ENCODE measurements at places on chromosomes 1 and 21. TPM values are rescaled to one million over a fixed set of nuclear protein-coding genes. Genes with fewer than 3 reads are reported as not detected.

GRCh38 chr21:45498646-45499000, 43.6 kb downstream of the SLC19A1 start:
- H3K4me1 ChIP-seq = no peaks in the 10 kb centered on the region
- no peaks in the 10 kb centered on the region for H3K36me3 ChIP-seq
- no peak for DNase-seq
- H3K4me3 ChIP-seq = no peak overlapping the region
- H3K27me3 ChIP-seq = no peaks in the 10 kb centered on the region

- peaks cover 21% of the 10 kb centered on the region for H3K4me1 ChIP-seq
- H3K27ac ChIP-seq = peak overlapping the region; percentile 99
- no peaks in the 10 kb centered on the region for H3K36me3 ChIP-seq
- H3K27me3 ChIP-seq = no peaks in the 10 kb centered on the region
Measured at GRCh38 chr1:211259638-211260126, 516 bp downstream of the RCOR3 start.

GRCh38 chr1:156887734-156888133, 5.8 kb upstream of the PEAR1 start:
- H3K36me3 ChIP-seq = no peaks in the 10 kb centered on the region
- no peak for DNase-seq
- H3K27ac ChIP-seq = no peak overlapping the region
- H3K4me3 ChIP-seq = no peak overlapping the region
- H3K4me1 ChIP-seq = no peaks in the 10 kb centered on the region
- H3K27me3 ChIP-seq = peaks cover 36% of the 10 kb centered on the region

DNA sequence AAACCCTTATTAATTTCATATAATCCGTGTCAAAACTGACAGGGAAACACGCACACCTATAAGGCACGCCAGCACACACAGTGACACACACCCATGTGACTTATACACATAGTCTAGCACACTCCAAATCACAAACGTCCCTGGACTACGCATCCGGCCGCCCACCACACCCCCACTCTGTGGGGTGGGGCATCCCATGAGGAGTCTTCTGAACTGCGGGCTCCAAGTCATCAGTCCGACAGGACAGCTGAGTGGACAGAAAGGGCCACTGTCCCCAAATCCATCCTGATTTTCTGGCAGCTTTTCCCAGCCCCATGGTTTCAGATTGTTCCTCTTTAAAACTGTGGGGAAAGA, 829 bp downstream of the PEA15 start:
- H3K4me1 ChIP-seq = peaks cover 21% of the 10 kb centered on the region
- H3K4me3 ChIP-seq = peak overlapping the region; percentile 97
- H3K27ac ChIP-seq = peak overlapping the region; percentile 94

DNA sequence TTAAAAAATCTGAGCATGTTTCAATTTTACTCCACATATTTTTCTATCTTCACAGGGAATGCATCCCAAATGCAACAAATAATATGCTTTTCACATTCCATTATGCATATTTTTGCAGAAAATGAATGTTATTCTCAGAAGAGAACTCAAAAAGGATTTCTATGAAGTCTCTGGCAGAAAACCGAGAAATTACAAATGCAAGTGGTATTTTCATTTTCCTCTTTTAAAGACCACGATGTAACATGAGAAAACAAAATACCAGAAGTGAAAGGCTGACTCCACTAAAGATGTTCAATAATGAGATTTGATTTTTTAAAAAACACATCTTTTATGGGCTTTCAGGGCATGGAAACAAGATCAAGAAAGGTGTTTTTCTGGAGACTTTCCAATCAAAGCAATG, 5.0 kb upstream of the PDC start:
- H3K36me3 ChIP-seq = no peaks in the 10 kb centered on the region
- no peak overlapping the region for H3K27ac ChIP-seq
- H3K4me1 ChIP-seq = no peaks in the 10 kb centered on the region

DNA sequence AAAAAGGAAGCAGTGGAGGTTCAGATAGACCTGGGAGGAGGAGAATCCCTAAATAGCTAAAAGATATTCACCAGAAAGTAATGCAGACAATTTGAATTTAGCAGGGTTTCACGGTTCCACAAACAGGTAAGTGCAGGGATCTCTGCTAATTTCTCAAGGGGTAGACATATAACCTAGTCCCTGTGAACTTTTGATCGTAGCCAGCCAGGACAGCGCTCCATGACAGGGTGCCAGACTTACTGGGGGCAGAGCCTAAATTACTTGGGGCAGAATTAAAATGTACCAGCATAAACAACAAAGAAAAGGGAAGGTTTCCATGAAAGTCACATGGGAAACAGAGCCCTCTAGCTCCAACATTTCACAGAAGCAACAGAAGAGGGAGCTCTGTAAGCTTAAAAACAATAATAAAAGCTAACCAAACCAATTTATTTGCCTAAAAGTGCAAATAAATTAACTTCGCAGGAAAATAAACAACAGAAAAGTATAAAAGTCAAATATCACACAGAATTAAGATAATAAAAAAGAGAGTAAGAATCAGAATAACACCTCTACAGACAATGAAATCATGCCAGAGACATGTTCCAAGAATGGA, 198.3 kb downstream of the DUSP10 start:
- peak; percentile 29 for DNase-seq
- no peak overlapping the region for H3K27ac ChIP-seq
- no peaks in the 10 kb centered on the region for H3K4me1 ChIP-seq
- no peaks in the 10 kb centered on the region for H3K36me3 ChIP-seq
- H3K27me3 ChIP-seq = no peaks in the 10 kb centered on the region
- H3K4me3 ChIP-seq = no peak overlapping the region

GRCh38 chr1:93362237-93362636, 16.5 kb downstream of the DR1 start:
- no peaks in the 10 kb centered on the region for H3K27me3 ChIP-seq
- H3K36me3 ChIP-seq = no peaks in the 10 kb centered on the region
- no peak overlapping the region for H3K4me3 ChIP-seq
- no peak overlapping the region for H3K27ac ChIP-seq

DNA sequence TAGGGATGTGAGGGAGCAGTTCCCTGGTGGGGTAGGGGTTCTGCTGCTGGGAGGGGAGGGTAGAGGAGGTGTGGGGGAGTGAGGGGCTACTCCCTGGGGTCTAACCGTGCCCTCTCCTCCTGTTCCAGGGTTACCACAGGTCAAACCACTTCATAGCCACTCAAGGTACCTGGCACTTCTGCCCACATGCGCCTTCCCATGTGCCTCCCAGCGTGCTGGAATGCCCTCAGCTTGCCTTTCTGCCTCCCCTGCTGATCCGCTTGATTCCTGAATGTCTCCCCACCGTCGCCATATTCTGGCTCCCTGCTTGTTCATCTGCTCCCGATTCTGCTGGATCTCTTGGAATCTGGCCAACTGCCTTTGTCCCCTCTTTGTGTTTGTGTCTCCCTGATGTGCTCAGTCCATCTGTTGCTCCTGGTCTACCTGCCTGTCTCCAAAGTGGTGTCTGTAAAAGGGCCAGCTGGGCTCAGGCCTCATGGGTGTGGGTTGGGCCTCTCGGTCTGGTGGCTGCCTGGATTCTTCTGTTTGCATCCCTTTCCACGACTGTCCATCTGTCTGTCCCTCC, 74.4 kb downstream of the PTPRU start:
- DNase-seq = no peak
- no peak overlapping the region for H3K27ac ChIP-seq
- no peaks in the 10 kb centered on the region for H3K36me3 ChIP-seq
- no peak overlapping the region for H3K4me3 ChIP-seq

DNA sequence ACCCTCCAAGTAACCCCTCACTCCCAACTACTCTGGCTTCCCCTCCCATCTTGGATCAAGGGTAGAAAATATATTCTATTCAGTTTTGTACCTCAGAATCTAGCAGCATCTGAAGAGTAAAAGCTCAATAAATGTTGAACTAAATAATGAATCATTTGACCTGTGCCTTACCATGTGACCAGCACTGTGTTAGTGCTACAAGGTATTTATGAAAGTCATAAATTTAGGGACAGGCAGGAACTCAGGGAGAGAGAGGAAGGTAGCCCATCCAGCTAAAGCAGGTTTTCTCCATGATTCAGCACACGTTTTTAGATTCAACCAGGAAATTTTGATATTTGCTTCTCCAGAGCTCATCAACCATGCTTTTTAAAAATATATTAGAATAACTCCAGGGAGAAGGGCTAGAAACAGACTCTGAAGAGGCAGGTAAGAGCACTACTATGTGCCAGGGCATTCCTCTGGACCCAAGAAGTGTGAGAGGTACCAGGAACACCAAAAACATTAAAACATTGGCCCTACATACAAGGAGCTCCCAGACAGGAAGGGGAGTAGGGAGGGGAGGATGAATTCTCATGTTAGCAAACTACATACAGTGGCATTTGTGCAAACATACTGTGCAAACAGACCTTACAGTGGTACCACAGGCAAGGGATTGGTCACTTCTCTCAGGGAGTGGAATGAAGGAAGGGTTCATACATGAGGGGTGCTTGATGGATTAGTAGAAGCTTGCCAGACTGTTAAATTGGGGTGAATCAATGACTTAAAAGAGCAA, 64.3 kb downstream of the FYB2 start:
- H3K4me3 ChIP-seq = no peak overlapping the region
- H3K4me1 ChIP-seq = no peaks in the 10 kb centered on the region
- peak overlapping the region; percentile 84 for H3K27ac ChIP-seq
- DNase-seq = peak; percentile 29
- no peaks in the 10 kb centered on the region for H3K27me3 ChIP-seq

GRCh38 chr21:34992736-34993398, 56.2 kb downstream of the RUNX1 start:
- no peak overlapping the region for H3K27ac ChIP-seq
- no peak for DNase-seq
- H3K4me3 ChIP-seq = no peak overlapping the region
- no peaks in the 10 kb centered on the region for H3K27me3 ChIP-seq
- H3K4me1 ChIP-seq = no peaks in the 10 kb centered on the region

DNA sequence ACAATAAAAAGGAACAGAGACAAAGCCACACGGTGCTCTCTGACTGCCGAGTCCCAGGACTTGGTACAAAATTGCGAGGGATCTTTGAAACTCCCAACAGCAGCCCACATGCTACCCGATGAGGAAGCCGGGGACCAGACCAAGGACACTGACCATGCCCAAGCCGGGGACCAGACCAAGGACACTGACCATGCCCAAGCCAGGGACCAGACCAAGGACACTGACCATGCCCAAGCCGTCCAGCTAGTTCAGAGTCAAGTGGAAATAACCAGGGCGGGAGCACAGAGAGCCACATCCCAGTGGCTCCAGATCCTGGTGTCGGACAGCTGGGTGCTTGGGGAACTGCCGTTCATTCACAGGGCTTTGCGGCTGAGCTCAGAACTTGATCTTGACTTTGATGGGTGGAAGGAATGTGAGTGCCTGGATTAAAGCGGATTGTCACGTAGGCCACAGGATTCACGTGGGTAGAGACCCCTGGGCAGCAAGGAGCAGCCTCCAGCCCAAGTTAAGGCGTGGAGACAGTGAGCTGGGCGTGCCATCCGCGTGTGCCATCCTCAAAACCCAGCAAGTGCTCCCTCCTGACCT, 16.5 kb upstream of the TRAPPC10 start:
- no peaks in the 10 kb centered on the region for H3K36me3 ChIP-seq
- no peak for DNase-seq
- no peak overlapping the region for H3K27ac ChIP-seq
- H3K27me3 ChIP-seq = no peaks in the 10 kb centered on the region
- H3K4me1 ChIP-seq = no peaks in the 10 kb centered on the region

- H3K36me3 ChIP-seq = no peaks in the 10 kb centered on the region
- no peaks in the 10 kb centered on the region for H3K27me3 ChIP-seq
- no peak overlapping the region for H3K4me3 ChIP-seq
- H3K4me1 ChIP-seq = peaks cover 11% of the 10 kb centered on the region
Measured at GRCh38 chr21:42406201-42406621, 2.5 kb downstream of the UBASH3A start.

DNA sequence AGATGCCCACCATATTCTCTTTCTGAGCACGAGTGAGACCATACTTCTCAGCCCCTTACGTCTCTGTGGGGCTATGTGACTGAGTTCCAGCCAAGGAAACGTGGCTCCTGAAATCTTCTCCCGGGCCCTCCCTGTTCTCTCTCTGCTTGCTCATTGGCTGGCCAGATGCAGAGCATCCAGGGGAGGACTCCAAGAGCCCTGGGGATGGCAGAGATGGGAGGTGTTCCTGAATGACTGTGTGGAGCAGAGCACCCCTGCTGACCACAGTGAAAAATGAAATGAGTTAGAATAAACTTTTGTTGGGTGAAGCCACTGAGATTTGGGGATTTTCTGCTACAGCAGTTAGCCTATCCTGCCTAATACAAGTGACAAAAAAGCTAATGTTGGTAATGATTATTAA, 23.8 kb downstream of the KIAA0040 start:
- no peaks in the 10 kb centered on the region for H3K4me1 ChIP-seq
- no peaks in the 10 kb centered on the region for H3K36me3 ChIP-seq
- H3K4me3 ChIP-seq = no peak overlapping the region
- peak overlapping the region; percentile 43 for H3K27ac ChIP-seq

GRCh38 chr1:55534565-55535121, 319.5 kb upstream of the USP24 start:
- H3K4me1 ChIP-seq = peaks cover 14% of the 10 kb centered on the region
- no peaks in the 10 kb centered on the region for H3K27me3 ChIP-seq
- H3K36me3 ChIP-seq = no peaks in the 10 kb centered on the region
- H3K27ac ChIP-seq = peak overlapping the region; percentile 23
- no peak overlapping the region for H3K4me3 ChIP-seq
- DNase-seq = no peak

GRCh38 chr21:41839387-41840000, 39.6 kb downstream of the PRDM15 start:
- H3K27me3 ChIP-seq = no peaks in the 10 kb centered on the region
- no peak overlapping the region for H3K27ac ChIP-seq
- no peaks in the 10 kb centered on the region for H3K36me3 ChIP-seq
- H3K4me3 ChIP-seq = no peak overlapping the region
- no peaks in the 10 kb centered on the region for H3K4me1 ChIP-seq
- no peak for DNase-seq

DNA sequence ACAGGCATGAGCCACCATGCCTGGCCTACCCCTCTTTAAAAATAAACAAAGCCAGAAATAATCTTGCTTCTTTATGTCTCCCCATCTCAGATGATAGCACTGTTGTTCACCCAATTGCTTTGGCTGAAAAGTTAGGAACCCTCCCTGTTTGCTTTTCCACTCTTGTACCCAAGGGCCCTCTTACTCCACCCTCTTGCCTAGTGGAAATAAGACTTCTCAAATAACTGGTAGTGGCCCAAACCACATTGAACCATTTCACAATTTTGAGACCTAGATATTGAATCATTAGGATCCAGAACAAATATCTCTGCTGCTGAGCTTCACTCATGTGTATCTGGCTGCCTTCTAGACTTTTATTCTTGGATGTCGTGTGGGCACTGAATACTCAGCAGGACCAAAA, 37.7 kb downstream of the RNF220 start:
- H3K27me3 ChIP-seq = peaks cover 19% of the 10 kb centered on the region
- H3K4me1 ChIP-seq = no peaks in the 10 kb centered on the region
- H3K4me3 ChIP-seq = no peak overlapping the region
- no peaks in the 10 kb centered on the region for H3K36me3 ChIP-seq
- DNase-seq = no peak

GRCh38 chr21:24259241-24259640, 1348.0 kb downstream of the MRPL39 start:
- no peak for DNase-seq
- H3K4me1 ChIP-seq = no peaks in the 10 kb centered on the region
- no peaks in the 10 kb centered on the region for H3K36me3 ChIP-seq
- H3K27me3 ChIP-seq = no peaks in the 10 kb centered on the region

The FCER1G gene
- 4.8 TPM for polyA plus RNA-seq

The S100A12 gene
- polyA plus RNA-seq = 1.1 TPM

The TBCE gene
- polyA plus RNA-seq = 42.4 TPM

The SCAF4 gene
- 33.1 TPM for polyA plus RNA-seq

The ACOT11 gene
- polyA plus RNA-seq = 20.0 TPM

The MYOG gene
- polyA plus RNA-seq = not detected

The CELA3B gene
- not detected for polyA plus RNA-seq

The DCST1 gene
- polyA plus RNA-seq = not detected

The OR14K1 gene
- not detected for polyA plus RNA-seq

The EPHA10 gene
- 0.79 TPM for polyA plus RNA-seq

Measured in hepatocyte (in vitro differentiated cells).